Stomach (tissue), 19 donors: ENCODE measurements at places on chromosomes 2 and 18. TPM values are rescaled to one million over a fixed set of nuclear protein-coding genes. Genes with fewer than 3 reads are reported as not detected.

- DNase-seq = no peak
Measured at GRCh38 chr2:40096360-40096759, 317.3 kb upstream of the THUMPD2 start.

GRCh38 chr2:215396595-215397313 is 39.1 kb downstream of the FN1 start:
- no peak for DNase-seq

GRCh38 chr2:183072177-183072576 is 6.4 kb upstream of the DUSP19 start:
- DNase-seq = no peak

DNA sequence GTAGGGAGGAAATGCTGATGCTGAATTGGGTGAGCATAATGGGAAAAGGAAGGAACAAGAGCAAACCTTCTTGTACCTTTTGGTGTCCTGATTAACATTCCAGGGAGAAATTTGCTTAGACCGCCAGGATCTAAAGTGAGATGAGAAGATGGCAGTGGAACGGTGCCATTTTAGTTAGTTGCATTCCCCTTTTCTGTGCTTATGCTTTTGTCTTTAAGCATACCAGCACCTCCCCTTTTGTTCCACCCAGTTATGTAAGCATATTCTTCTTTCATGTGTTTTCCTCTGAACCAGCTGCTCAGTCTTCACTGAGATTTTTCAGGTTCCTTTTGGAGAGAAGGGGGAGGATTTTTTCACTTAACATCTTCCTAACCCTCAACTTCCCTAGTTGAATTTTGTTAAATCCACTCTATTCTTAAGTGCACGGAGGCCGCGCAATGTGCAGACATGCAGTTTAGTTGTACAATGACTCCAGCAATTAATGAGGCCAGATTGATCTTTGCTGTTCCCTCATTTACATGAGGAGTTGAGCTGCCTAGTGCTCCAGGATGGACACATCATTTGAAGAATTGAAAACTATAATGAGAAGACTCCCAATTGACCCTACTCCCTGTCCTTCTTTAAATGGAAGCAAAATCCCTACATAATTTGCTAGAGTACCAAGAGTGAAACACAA is 73.9 kb downstream of the MAP4K4 start:
- DNase-seq = peak; percentile 42

GRCh38 chr2:146916914-146917313 is 927.9 kb upstream of the ACVR2A start:
- DNase-seq = no peak

DNA sequence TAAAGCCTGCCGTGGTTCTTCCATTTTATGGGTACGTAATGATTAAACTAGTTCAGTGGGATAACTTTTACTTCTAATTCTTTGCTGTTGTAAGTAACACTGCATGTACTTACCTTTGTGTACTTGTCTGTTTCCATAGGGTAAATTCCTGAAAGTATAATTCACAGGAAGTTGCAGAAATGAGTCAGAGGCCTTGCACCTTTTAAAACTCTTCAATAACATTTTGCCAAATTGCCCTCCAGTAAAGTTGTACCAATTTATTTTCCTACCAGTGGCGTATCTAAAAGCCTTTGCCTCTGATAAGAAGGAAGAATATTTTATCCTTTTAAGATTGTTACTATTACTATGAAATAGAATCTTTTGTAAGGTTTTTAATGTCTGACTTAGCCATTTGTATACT is 65.1 kb downstream of the CAB39 start:
- no peak for DNase-seq

- DNase-seq = no peak
Measured at GRCh38 chr2:207387001-207387571, 142.7 kb upstream of the CREB1 start.

GRCh38 chr18:46209161-46209560 is 105.0 kb downstream of the HAUS1 start:
- DNase-seq = no peak

GRCh38 chr2:163621445-163622004 is 114.3 kb downstream of the FIGN start:
- DNase-seq = no peak

GRCh38 chr2:128487650-128488387 is 169.2 kb upstream of the HS6ST1 start:
- peak; percentile 3 for DNase-seq

DNA sequence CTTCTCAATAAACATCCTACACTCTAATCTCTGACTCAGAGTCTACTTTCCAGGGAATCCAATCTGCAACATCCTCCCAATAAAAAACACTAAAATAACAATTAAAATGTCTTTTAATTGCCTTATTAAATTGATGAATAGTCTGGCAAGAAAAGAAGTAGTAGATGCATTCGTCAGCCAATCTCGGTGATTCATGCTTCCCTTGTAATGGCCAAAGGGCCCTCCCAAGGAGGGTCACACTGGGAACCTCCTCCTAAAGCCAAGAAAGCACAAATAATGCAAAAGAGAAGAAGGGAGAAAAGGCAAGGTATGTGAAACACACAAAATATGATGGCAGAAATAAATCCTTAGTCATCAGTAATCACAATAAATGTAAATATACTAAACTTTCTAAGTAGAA is 16.8 kb downstream of the ST8SIA5 start:
- DNase-seq = no peak

GRCh38 chr2:191917430-191917881 is 70.6 kb upstream of the CAVIN2 start:
- no peak for DNase-seq

GRCh38 chr2:10865841-10866240 is 45.9 kb upstream of the KCNF1 start:
- no peak for DNase-seq

- no peak for DNase-seq
Measured at GRCh38 chr2:43344868-43345373, 118.5 kb upstream of the ZFP36L2 start.

B3GNT7 gene
- total RNA-seq = 19.2 TPM

BUB1 gene
- total RNA-seq = 9.0 TPM

RETSAT gene
- total RNA-seq = 83.9 TPM

VSNL1 gene
- total RNA-seq = not detected

ADAM23 gene
- total RNA-seq = 2.6 TPM

OLA1 gene
- total RNA-seq = 43.6 TPM

XPO1 gene
- total RNA-seq = 180 TPM

NOL4 gene
- total RNA-seq = not detected

TMEFF2 gene
- 0.29 TPM for total RNA-seq

COL4A4 gene
- 7.6 TPM for total RNA-seq

OTOS gene
- total RNA-seq = not detected

MYOM1 gene
- total RNA-seq = 2.9 TPM

HMSD gene
- not detected for total RNA-seq
